CD4-positive, alpha-beta T cell treated with Interferon alpha-2 for 1 hour (primary cell): ENCODE measurements at places on chromosomes 16 and 17.

GRCh38 chr16:55526441-55526840 lies 17.6 kb downstream of the LPCAT2 start:
- no peak for DNase-seq

- no peak for DNase-seq
Measured at GRCh38 chr16:19446886-19447285, 29.2 kb downstream of the TMC5 start.

- no peak for DNase-seq
Measured at GRCh38 chr17:51029142-51029541, 91.5 kb downstream of the SPAG9 start.

DNA sequence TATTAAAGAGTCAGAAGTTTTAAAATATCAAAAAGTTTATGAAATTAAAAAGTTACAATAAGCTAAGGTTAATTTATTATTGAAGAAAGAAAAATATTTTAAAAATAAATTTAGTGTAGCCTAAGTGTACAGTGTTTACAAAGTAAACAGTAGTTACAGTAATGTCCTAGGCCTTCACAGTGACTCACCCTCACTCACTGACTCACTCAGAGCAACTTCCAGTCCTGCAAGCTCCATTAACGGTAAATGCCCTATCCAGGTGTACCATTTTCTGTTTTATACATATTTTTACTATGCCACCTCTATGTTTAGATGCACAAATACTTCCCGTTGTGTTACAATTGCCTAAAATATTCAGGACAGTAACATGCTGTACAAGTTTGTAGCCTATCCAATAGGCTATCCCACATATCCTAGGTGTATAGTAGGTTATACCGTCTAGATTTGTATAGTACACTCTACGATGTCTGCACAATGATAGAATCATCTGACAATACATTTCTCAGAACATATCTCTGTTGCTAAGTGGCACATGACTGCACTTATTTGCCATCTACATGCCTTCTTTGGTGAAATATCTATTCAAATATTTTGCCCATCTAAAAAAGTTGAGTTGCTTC lies 67.2 kb upstream of the WSB1 start:
- no peak for DNase-seq

DNA sequence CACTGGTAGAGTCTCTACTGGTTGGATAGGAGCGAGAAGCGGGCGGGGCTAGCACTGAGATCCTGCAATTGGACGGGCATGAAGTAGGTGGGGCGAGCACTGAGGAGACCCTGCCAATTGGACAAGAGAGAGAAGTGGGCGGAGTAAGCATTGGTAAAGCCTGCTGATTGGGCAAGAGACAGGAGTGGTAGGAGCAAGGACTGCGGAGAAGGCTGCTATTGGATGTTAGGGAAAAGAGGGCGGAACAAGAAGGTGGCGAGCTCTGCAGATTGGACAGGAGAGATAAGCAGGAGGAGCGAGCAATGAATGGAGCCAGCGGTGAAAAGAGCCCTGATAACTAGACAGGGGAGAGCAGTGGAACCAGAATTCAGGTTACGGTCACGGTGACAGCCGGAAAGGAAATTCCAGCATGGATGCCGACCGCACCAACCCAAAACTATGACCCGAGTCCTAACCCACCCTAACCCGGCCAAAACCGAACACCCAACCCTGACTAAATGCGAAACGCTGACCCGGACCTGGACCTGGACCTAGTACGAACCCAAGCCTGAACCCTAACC lies 4.8 kb downstream of the SCGB1C2 start:
- peak; percentile 36 for DNase-seq

DNA sequence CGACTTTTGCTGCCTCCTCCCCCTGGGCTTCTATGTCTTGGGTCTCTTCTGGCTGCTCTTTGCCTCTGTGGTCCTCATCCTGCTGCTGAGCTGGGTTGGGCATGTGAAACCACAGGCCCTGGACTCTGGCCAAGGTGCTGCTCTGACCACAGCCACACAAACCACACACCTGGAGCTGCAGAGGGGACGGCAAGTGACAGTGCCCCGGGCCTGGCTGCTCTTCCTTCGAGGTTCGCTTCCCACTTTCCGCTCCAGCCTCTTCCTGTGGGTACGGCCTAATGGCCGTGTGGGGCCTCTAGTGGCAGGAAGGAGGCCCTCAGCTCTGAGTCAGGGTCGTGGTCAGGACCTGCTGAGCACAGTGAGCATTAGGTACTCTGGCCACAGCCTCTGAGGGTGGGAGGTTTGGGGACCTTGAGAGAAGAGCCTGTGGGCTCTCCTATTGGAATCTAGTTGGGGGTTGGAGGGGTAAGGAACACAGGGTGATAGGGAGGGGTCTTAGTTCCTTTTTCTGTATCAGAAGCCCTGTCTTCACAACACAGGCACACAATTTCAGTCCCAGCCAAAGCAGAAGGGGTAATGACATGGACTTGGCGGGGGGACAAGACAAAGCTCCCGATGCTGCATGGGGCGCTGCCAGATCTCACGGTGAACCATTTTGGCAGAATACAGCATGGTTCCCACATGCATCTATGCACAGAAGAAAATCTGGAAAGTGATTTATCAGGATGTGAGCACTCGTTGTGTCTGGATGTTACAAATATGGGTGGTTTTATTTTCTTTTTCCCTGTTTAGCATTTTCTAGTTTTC lies 2.3 kb downstream of the GP1BA start:
- DNase-seq: peak; percentile 7

DNA sequence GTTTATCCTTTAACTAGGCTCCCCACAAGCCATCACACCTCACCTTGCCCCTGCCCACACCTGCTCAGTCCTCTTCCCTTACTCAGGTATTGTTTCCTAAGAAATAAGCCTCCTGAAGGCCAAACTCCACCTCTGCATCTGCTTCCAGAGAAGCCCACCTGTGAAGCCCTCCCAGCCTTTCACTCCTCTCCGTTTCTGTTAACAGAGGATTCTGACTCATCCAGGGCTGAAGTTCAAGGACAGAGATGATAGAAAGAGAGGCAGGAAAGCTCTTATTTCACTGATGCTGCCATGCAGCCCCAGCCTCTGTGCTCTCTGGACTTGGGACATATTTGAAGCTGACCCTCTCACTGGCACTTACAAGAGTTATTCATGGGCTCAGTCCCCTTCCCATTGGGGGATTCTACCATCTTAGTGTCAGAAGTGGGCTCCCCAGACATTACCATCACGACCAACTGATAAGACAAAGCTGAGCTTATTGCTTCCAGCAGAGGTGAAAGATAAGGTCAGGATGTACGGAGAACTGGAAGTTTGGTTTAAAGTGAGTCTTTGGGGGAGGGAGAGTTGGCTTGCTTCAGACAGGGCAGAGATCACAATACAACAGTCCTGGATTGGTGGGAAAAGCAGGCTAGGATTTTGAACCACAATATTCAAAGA lies 35.3 kb upstream of the XYLT2 start:
- no peak for DNase-seq

- no peak for DNase-seq
Measured at GRCh38 chr16:84940670-84941551, 70.4 kb downstream of the ZDHHC7 start.

DNA sequence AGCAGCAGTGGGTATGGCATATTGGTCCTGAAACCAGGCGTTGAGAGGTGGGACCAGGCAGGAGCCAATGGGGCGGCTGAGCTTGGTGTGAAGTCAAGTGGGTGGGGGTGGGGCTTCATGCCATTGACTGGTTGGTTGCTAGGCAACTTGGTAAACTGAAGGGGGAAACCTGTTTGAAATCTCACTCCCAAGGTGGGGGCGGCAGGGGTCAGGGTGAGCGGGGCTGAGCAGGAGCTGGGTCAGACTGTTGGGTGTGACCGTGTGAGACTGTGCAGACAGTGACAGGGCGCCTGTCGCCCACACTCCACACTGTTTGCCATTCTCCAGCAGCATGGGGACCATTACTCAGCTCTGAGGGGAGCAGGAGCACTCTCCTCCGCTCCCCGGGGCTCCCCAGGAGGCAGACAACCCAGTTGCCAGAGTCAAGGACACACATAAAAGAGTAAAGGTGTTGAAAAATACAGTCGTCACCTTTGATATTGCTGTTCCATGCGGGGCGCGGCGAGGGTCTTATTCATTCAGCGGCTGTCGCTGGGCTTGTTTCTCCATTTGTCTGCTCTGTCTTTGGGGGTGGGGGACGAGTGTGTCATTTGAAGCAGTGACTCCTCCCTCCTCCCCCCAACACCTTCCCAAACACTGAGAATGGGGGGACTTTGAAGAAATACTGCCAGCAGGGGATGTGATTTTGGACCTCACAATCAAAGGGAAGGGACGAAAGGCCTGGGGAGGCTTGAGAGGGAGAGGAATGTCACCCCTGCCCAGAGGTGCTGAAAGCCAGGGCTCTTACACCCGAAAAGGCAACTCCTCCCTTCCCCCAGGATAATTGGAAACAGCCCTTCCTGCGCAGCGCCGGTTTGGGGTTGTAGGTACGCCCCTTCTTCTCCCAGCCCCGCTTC lies 1.2 kb upstream of the EFNB3 start:
- no peak for DNase-seq

DNA sequence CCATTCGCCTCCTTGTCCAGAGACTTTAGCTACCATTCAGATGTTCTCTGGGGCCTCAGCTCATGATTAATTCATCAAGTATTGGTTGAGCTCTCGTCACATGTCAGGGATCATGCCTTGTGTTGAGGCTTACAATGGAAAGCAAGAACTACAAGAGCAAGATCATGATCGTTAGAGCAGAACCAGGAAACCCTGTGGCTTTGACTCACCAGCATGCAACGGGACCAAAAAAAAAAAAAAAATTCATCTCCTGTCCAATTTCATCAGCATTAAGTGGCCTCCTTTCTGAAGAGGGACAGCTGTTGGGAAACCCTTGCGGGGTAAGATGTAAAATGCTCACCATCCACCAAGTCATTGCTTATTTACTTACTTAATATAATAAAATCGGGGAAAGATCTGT lies 12.1 kb upstream of the USP10 start:
- DNase-seq: no peak
